ENCODE measurements at places on chromosomes 6 and 20. TPM values are rescaled to one million over a fixed set of nuclear protein-coding genes. Genes with fewer than 3 reads are reported as not detected.

TOX2 gene
- total RNA-seq: 1.1 TPM

RHAG gene
- total RNA-seq: not detected

HNF4A gene
- total RNA-seq: not detected

GSTA2 gene
- total RNA-seq: not detected

PGC gene
- total RNA-seq: not detected

TSBP1 gene
- not detected for total RNA-seq

MCCD1 gene
- total RNA-seq: not detected

TMEM30A gene
- total RNA-seq: 206 TPM

SMIM26 gene
- 42.8 TPM for total RNA-seq

MATN4 gene
- total RNA-seq: not detected

CST1 gene
- not detected for total RNA-seq

AKAP7 gene
- total RNA-seq: 0.54 TPM

MRAP2 gene
- under 0.01 TPM for total RNA-seq

TP53TG5 gene
- not detected for total RNA-seq

BPIFB2 gene
- total RNA-seq: not detected

EMILIN3 gene
- total RNA-seq: under 0.01 TPM

NKAIN4 gene
- total RNA-seq: not detected

Data from IMR-90 (cell line).